Effector memory CD4-positive, alpha-beta T cell (primary cell): ENCODE measurements at places on chromosomes 13 and 19.

GRCh38 chr13:109792416-109793059, 6.2 kb upstream of the IRS2 start:
- no peak for DNase-seq

DNA sequence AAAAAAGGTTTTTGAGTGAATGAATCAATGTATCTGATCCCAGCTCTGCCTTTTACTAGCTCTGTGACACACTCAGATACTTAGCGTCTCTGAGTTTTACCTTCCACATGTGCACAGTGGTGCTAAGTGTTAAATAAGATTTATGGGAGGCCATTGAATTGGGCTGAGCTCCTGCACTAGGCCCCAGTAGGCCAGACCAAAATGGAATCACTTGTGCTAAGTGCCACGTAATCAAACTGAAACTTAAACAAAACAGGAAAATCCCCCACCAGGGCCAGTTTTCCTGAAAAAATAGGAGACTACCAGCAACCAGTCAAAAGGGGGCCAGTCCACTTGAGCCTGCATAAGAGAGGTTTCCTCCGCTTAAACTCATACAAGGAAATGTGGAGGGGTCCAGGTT, 40.9 kb downstream of the GJA3 start:
- DNase-seq: no peak

DNA sequence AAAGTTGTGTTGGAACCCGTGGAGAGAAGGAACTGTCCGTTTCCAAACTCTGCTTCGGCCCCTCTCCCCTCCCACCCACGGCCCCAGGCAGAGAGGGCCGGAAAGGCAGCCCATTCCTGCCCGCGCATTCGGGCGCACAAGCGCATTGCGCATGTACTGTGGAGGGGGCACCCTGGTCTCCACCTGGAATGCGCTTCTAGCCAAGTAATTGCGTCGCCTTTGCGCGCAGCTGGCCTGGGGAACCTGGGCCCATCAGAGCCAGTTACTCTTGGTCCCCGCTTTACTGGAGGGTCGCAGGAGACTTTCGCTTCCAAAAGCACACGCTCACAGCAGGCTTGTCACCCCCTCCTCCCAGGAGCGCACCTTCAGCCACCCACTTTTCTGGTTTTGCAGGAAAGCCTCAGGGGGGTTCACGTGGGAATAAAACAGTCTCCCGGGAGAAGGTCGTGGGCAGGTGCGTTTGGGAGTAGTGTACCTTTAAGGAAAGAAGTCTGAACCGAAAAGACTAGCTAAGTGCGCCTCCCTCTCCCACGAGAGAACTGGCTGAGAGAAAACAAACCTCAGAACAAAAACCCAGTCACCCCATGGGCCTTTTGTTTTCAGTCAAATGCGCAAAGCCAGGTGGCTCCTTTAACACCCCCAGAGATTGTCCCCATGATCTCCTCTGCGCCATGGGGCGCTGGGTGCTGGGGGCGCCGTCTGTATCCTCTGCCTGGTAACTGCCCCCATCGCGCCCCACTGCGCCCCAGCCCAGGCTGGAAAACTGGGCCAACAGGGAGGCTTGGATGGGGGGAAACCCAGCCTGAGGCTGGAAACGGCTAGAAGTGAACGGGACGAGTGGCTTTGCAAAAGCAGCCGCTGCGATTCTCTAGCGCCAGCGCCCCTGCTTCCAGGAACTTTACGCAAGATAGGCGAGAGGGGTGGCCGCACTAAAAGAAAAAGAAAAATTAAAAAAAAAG, 28.5 kb downstream of the GSX1 start:
- no peak for DNase-seq

DNA sequence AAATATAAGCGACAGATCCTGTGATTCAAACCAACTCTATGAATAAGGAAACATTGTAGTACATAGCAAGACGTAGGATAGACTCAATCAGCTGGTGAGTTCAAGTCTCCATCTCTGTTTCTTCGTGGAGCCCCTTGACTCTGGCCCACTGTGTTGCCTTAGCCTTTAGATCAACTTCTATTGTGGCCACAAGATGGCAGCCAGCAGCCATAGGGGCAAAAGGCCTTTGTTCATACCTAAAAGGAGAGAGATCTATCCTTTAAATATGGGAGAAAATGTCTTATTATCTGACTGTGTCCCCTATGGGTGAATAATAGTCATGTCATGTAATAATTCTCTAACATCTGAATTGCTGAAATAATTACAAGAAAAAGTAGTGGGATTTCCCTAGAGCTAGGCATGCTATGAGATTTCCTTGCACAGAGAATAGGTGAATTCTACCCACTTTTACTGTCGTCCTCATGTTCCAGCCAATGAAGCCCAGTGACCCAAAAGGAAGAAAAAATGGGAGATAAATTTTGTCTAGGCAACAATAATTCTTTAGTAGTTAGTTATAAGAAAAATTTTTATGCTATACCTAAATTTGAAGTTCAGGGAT, 129.4 kb downstream of the PCDH20 start:
- DNase-seq: no peak

GRCh38 chr19:54670576-54671357, 8.0 kb downstream of the LILRB4 start:
- no peak for DNase-seq

GRCh38 chr13:42225051-42225450, 46.9 kb upstream of the AKAP11 start:
- DNase-seq: no peak

DNA sequence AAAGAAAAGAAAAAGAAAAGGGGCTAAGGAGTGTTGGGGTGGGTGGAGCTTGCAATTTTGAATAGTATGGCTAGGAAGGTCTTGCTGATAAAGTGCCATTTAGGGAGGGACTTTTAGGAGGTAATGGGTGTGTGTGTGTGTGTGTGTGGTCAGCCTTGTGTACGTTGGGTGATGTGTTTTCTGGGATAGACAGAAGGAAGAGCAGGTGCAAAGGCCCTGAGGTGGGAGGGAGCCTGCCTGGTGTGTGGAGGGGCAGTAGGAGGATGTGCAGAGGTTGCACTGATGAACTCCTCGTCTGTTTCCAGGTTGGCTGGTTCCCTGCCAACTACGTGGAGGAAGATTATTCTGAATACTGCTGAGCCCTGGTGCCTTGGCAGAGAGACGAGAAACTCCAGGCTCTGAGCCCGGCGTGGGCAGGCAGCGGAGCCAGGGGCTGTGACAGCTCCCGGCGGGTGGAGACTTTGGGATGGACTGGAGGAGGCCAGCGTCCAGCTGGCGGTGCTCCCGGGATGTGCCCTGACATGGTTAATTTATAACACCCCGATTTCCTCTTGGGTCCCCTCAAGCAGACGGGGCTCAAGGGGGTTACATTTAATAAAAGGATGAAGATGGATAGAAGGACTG, 30.5 kb upstream of the ADGRE1 start:
- DNase-seq: no peak

- no peak for DNase-seq
Observed at GRCh38 chr19:30288911-30289310, 83.3 kb upstream of the ZNF536 start.

DNA sequence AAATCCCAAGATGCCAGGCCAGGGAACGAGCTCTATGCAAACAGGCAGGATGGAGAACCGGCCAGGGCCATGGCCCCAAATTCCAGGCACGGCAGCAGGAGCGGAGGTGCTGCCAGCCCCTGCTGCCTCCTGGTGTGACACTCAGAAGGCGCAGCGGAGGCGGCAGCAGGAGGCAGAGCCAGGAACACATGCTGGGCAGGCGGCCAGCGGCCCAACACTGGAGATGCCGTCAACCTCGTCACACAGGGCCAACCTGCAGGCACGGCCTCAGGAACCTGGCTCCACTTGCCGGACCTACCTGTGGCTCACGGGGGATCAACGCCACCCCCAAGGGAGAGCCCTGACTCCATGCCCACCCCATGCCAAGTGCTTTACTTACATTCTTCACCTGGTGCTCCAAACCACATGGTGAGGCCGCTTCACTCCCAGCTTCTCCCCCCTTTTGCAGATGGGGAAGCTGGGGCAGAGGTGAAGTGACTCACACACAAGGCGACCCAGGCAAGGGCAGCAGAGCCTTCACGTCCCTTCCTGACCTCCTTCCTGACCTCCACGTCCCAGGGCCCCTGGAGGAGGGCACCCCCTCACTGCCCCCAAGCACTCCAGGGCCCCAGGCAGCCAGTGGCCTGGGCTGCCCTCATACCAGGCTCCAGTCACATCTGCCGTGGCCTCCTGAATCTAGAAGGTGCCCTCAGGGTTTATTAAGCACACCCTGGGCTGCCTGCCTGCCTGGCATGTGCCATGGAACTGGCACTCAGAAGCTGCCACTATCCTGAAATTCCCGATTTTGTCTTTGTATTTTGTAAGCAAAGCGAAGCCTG, 43.5 kb downstream of the GGACT start:
- DNase-seq: no peak

- DNase-seq: no peak
Observed at GRCh38 chr13:113897966-113898365, 34.1 kb upstream of the GAS6 start.

DNA sequence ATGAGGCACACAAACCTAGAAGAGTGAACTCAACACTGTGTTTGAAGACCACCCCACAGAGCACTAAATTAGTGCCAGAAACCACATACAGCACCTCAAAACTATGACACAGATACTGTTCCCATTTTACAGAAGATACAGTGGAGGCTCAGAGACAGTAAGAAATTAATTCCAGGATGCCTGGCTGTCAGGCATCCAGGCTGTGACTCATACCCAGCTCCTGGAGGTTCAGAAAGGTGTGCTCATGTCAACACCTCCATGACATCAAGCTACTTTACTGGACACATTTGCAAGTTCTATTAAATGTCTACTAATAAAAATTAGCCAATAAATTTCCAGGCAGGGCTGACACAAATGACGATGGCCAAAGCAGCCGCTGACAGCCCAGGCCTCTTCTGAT, 176.3 kb downstream of the ABCC4 start:
- DNase-seq: no peak

DNA sequence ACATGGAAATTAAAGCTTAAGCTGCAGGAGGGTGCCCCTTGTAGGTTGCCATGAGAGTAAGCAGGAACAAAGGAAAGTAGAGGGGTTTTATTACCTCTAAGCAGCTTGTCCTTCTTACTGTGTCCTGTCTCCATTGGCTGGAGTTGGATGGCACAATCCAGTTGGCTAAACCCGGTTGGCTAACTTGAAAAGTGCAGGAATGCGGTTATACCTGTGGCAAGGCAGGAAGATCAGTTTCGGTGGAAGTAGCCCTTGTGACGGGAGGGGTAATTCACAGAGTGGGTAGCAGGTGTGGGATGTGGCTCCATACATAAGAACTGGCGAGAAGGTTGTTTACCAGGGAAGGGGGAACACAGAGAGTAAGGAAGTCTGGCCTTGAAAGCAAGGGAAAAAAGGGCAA, 3.2 kb downstream of the ZNF726 start:
- no peak for DNase-seq

DNA sequence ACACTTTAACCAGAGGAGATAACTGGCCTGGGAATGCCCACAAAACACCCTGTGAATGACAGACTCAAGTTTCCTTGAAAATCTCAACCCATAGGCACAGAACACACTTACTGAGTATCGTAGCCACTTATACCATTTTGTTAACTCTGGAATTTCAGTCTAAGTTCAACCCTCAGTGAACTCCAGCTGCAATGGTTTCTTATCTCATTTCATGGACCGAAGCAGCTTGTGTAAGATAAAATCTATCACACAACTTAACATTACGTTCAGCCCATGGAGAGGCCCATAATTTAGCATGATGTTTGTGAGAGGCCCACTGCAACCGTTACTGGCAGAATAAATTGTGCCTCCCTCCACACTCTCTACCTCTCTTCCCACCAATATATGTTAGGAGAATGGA, 323.0 kb downstream of the DNAJC15 start:
- no peak for DNase-seq

GRCh38 chr19:19329126-19329525, 8.5 kb downstream of the MAU2 start:
- no peak for DNase-seq

DNA sequence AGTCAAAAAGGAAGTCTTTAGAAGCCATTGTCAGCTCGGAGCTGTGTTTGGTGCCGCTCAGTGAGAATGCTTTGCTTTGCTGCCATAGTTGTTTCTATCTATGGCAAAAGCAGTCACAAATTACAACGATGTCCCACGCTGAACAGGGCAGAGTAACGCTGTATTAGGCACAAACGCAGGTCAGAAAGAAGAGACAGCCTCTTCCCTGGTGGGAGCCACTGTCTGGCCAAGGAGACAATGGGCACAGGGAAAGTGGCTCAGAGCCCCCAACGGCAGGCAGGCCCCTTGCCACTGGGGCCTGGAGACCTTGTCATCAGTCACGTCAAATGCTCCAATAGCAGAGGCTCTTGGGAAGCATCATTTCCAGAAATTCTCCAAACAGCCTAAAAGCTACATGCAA, 244.2 kb downstream of the TEX29 start:
- DNase-seq: no peak

DNA sequence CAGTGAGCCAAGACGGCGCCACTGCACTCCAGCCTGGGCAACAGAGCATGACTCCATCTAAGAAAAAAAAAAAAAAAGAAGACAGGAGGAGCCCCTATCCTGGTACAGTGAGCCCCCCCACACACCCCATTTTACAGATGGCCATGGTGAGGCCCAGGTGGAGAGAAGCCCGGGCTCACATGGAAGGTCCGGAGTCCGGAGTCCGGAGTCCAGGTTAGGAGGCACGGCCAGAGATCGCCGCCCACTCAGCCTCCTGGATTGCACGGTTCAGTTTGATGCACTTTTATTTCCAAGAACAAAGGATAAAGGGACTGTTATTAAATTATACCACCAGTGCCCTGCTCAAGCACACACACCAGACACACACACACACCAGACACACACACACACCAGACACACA, 11.3 kb upstream of the BTBD2 start:
- no peak for DNase-seq

- no peak for DNase-seq
Observed at GRCh38 chr13:111876506-111876905, 190.4 kb upstream of the SOX1 start.
